Activated CD4-positive, alpha-beta T cell treated with anti-CD3 and anti-CD28 coated beads for 4 hours (primary cell): ENCODE measurements at places on chromosomes 3 and 15.

DNA sequence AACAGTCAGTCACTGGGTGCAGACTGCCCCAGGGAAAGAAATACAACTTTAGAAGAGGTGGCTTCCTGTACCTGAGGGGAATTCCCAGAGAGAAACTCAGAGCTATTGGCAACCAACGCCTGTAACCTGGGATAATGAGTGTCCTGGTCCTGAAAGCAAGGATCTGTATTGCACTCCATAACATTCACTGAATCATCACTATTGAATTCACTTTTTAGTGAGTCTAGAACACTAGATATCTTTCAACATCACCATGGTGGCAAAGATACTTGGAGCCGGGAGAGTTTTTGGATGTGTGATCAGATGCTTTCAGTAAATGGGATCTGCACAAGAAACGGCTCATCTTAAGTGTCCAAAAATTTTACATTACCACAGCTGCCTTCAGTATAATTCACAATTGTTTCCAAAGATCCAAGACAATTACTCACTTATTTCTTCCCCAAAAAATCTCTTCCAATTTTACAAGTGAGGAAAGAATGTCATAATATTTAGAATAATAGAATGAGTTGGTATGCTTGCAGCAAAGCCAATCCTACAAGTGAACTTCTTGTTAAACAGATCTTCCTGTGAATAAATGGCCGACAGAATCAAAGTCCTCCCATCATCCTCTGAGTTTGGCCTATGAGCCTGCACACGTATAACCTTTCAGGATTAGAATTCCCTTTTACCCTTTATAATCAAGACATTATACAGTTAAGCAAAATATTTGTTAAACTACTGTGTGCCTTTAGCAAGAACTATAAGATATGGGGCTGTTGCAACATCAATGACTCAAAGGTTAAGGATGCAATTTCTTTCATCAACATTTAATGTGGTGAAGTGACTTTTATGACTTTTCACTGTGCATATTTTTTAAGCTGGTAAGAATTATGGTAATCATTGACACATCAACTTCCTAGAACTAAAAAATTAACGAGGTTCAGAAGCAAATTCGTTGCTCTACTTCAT, 243.3 kb upstream of the COL8A1 start:
- no peak for DNase-seq

GRCh38 chr3:179324270-179324754, 1.5 kb downstream of the ZNF639 start:
- no peak for DNase-seq

DNA sequence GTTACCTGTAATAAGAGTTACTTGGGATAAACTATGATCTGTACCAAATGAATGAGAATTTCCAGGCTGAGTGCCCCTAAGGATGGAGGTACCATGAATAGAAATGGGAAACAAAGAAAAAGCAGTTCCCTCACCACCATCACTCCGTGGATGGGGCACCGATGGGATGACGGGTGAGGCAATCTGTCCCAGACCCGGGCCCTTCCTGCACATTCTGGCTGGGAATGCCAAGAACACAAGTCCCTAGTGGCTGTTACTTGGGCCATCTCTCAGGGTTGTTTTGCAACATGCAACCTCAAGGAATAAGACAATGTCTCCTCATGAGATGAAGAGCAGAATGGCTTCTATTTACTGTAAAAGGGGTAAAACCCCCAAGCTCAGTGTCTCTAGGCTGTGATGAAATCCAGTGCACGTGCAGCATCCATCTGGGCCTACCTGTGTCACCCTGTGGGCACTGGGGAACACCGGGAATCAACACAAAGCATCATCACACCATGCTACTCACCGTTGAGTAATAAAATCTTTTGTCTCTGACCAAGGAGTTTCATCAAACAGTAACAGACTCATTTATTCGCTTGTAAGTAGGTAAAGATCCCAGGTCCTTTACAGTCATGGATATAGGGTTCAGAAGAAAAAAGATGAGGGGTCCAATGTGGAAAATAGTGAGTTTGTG, 22.3 kb downstream of the GNB4 start:
- DNase-seq = no peak

- no peak for DNase-seq
Measured at GRCh38 chr3:187572441-187572840, 97.8 kb downstream of the SST start.

GRCh38 chr15:54462511-54462913, 484.3 kb downstream of the UNC13C start:
- no peak for DNase-seq

DNA sequence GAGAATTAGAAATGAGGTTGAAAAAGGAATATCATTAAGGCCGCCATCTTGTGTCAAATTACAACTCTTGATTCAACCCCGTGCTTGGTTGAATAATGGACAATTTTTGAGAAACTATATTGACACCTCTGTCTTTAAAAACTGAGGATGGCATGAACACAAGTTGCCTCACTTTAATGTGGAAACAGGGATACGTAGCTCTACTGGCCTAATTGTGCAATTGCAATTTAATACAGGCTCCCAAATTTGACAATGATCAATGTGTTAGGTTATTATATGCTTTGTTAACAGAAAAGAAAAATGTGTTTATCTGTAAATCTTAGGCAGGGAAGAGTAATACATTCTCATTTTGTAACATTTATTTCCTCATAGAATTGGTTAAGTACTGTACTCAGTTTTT, 77.1 kb upstream of the MCTP2 start:
- no peak for DNase-seq

- DNase-seq = no peak
Measured at GRCh38 chr3:118984699-118985098, 49.9 kb downstream of the IGSF11 start.

GRCh38 chr3:10646531-10647335, 141.3 kb upstream of the ATP2B2 start:
- no peak for DNase-seq

- DNase-seq = no peak
Measured at GRCh38 chr3:108554229-108554628, 35.0 kb downstream of the CIP2A start.

- DNase-seq = no peak
Measured at GRCh38 chr3:58122936-58123700, 87.7 kb downstream of the DNASE1L3 start.

GRCh38 chr15:100234158-100235029, 107.4 kb downstream of the ADAMTS17 start:
- no peak for DNase-seq

- DNase-seq = no peak
Measured at GRCh38 chr3:187039100-187039722, 100.1 kb downstream of the RPL39L start.

DNA sequence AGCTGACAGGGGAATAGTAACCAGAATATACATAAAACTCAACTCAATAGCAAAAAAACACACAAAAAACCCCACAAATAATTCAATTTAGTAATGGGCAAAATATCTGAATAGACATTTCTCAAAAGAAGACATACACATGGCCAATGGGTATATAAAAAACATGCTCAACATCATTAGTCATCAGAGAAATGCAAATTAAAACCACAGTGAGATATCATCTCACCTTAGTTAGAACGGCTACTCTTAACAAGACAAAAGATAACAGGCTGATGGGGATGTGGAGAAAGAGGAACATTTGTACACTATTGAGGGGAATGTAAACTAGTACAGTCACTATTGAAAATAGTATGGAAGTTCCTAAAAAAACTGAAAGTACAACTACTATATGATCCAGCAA, 678.6 kb downstream of the MECOM start:
- DNase-seq = no peak

GRCh38 chr3:123344175-123344906, 104.5 kb downstream of the ADCY5 start:
- DNase-seq = no peak

DNA sequence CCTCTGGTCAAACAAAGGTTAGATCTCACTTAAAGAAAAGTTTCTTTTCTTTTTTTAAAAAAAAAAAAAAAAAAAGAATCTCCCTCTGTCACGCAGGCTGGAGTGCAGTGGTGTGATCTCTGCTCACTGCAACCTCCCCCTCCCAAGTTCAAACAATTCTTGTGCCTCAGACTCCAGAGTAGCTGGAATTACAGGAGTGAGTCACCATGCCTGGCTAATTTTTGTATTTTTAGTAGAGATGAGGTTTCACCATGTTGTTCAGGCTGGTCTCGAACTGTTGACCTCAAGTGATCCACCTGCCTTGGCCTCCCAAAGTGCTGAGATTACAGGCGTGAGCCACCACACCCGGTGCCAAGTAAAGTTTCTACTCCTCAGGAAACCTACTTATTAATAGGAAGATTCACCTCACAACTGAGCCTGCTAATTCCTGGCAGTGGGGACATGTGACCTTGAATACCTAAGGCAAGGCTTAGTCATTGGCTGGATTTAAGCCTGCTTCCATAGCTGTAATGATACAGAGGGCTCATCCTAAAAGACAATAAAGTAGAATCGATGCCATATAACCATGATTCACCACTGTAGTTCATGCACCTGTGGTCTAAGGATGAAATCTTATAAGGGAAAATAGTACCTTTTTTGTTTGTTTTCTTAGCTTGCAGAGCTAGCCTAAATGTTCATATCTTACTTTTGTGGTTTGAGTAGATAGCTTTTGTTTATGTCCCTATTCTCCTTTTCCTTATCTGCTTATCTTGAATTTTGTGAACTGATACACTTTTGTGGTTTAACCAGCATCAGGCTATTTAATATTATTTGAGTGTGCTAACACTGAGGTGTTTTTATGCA, 24.8 kb upstream of the RBMS3 start:
- no peak for DNase-seq

DNA sequence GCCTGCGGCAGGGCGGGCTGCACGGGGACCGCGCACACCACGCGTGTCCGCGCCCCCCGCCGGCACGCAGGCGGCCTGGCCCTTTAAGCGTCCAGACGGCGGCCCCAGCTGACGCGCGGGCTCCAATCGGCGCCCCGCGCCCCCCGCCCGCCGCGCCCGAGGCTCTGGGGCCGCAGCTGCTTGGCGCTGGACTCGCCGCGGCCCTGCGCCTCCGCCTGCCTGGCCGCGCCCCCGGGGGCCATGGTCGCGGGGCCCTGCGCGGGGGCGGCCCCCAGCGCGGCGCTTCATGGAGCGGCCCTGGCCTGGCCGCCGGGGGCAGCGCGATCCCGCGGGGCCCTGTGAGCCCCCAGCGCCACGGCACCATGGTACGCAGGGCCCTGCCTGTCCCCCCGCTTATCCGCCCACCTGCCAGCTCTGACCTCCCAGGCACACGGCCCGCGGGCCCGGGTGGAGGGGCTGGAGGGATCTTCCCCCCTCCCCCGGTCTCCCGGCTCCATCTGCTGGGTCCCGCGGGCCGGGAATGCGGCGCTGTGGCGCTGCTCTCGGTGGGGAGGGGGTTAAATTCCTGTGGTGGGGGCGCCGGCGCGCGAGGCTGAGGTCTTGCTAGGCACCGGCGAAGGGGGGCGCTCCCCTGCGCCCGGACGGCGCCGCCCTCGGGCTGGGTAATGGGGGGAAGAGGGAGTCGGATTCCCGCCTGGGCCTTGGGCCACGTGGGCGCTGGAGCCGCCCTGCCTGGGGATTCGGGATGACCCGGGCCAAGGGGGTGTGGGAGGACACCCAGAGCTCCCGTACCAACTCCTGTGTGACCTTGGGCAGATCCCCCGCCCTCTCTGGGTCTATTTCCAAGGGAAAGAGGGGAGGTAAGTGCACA, 1.1 kb downstream of the ZBTB47 start:
- no peak for DNase-seq

GRCh38 chr3:127900536-127900935, 14.5 kb upstream of the KBTBD12 start:
- DNase-seq = no peak

DNA sequence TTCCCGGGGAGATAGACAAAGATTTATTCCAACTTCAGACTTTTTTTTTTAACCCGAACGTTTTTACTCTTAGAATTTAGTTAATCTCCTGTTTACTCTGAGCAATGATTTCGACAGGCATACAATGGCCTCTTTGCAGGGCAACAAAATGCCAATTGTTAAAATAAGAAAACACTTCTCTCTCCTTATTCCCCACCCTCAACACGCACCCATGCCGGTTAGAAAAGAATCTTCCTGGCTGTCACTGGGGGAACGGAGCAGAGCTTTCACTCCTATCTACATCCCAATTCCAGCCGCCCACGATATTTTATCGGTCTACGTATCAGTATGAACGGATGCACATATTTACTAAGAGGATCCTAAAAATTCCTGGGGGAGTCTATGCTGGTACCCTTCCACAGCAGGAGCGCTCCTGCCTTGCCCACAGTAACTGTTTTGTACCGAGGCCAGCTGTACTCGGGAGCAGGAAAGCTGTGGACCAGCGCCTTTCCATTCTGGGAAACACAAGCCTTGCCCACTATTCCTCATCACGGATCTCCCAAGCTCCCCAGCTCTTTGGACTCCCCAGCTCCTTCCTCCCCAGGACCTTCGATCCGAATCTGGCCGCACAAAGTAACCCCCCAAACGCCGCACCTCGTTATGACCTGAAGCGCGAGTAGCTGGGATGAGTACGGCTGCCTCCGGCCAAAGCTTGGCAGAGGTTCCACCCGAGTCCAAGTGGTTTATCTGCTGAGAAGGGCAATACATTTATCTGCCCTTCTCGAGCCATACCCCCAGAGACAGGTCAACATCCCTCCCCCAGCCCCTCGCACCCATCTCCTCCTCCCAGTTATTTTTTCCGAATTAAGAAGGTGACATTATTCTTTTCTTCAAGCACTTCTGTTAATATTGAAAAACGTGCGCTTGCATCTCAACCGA, 2.2 kb upstream of the FOXB1 start:
- DNase-seq = no peak

GRCh38 chr3:194937144-194937543, 251.5 kb downstream of the FAM43A start:
- no peak for DNase-seq

- DNase-seq = no peak
Measured at GRCh38 chr3:54783611-54784010, 144.2 kb downstream of the LRTM1 start.

GRCh38 chr15:29143909-29144635, 125.5 kb downstream of the NSMCE3 start:
- no peak for DNase-seq

- DNase-seq = no peak
Measured at GRCh38 chr3:62482961-62483360, 109.6 kb upstream of the FEZF2 start.

DNA sequence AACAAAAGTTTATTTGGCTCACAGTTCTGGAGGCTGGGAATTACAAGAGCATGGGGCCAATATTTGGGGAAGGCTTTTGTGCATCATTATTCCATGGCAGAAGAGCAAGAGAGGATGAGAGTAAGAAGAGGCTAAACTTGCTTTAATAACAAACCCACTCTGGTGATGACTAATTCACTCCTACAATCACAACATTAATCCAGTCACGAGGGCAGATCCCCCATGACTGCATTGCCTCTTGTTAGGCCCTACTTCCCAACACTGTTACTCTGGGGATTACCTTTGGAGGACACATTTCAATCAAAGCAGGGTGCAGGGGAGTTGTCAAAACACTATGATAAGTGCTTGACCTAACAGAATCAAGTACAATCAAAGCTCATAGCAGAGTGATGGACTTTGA, 181.7 kb downstream of the BBX start:
- DNase-seq = no peak

- DNase-seq = no peak
Measured at GRCh38 chr15:28006116-28006905, 92.8 kb downstream of the OCA2 start.

GRCh38 chr3:66797889-66798560, 200.1 kb upstream of the KBTBD8 start:
- DNase-seq = no peak
